Small intestine (tissue), 16 donors: ENCODE measurements at places on chromosomes 1 and 21.
A peak's percentile ranks its signal among the peaks of the same experiment; 100 is the strongest.

DNA sequence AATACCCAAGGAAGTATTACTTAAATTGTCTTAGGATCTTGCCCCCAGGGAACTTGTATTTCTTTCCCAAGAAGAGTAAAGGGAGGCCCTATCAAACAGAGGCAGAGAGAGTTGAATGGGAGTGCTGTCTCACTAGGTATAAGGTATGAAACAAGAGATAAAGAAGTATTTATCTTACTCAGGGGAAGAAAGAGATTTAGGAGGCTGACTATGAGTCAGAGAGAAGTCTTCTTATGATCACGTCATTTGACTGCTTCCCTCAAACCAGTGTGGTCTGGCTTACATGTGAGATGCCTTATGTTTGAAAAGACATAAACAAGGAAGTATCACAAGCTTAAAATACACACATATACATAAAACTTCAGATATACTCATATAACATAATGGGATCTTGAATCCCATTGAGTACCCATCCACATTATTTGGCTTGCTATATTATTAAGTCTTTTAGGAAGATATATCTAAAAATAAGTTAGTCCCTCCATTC lies 29.6 kb downstream of the DUSP10 start:
- peak; percentile 18 for DNase-seq

- DNase-seq = no peak
These were observed 448 bp downstream of the GATAD2B start for GRCh38 chr1:153922076-153922971.

DNA sequence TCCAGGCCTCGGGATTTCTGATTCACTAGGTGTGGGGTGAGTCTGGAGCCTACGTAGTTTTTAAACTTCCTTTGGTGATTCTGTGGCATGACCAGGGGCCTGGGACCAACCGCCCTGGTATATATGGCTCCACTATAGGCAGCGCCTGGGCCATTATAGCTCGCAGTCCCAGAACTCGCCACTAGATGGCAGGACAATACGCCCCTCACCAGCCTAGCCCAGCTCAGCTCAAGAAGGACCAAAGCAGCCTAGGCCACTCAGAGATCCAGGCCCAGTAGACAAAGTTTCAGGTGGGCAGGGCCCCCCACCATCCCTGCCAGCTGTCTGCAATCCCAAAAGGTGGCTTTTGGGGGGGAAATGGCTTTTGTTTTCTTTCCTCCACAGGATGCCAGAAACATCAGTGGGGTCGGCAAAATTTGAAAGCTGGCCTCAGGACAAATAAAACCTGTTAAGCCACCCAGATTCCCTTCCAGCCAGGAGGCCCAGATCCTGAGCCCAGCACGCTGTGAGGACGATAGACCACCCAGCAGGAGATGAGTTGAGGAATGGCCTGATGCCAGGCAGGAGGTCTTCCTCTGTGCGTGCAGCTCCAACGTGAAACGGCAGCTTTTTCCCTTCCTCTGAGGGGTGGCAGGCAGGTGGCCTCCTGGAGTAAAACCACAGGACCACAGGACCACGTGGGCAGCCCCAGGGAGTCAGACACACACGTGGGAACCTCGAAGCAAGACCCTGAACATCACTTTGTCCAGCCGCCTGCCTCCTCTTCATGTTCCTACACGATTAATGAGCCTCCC lies 24.8 kb upstream of the TMEM51 start:
- peak; percentile 75 for DNase-seq

- DNase-seq = peak; percentile 37
These were observed 361.0 kb downstream of the ADGRL2 start for GRCh38 chr1:82161700-82162141.
